Right atrium auricular region (tissue), 2 donors: ENCODE measurements at places on chromosomes 4 and X. TPM values are rescaled to one million over a fixed set of nuclear protein-coding genes. Genes with fewer than 3 reads are reported as not detected.
A peak's percentile ranks its signal among the peaks of the same experiment; 100 is the strongest.

NXF2 gene
- total RNA-seq = not detected

PPP4R3C gene
- not detected for total RNA-seq

UNC5C gene
- 4.6 TPM for total RNA-seq

PRSS12 gene
- not detected for total RNA-seq

MRPS18C gene
- 23.9 TPM for total RNA-seq

MAGEA1 gene
- not detected for total RNA-seq

ZFP42 gene
- 0.26 TPM for total RNA-seq

SOD3 gene
- total RNA-seq = 94.9 TPM

UGT2B11 gene
- total RNA-seq = not detected

SSX2B gene
- total RNA-seq = not detected

ENOX2 gene
- total RNA-seq = 22.6 TPM

RNF150 gene
- 26.2 TPM for total RNA-seq

XKRX gene
- total RNA-seq = 0.28 TPM

HPSE gene
- 1.0 TPM for total RNA-seq

ARHGEF38 gene
- not detected for total RNA-seq

- peak within 1 kb of the TSS; percentile 77 for H3K27ac ChIP-seq
- no peaks in the 10 kb centered on the region for H3K27me3 ChIP-seq
- peak within 1 kb of the TSS; percentile 43 for H3K4me3 ChIP-seq
- no peaks in the 10 kb centered on the region for H3K4me1 ChIP-seq
These were observed at the start of gene PCDH18 for GRCh38 chr4:137531986-137532868. PCDH18 (minus strand) TSS chr4:137532494; CDS start chr4:137532088, 406 bp downstream.

DNA sequence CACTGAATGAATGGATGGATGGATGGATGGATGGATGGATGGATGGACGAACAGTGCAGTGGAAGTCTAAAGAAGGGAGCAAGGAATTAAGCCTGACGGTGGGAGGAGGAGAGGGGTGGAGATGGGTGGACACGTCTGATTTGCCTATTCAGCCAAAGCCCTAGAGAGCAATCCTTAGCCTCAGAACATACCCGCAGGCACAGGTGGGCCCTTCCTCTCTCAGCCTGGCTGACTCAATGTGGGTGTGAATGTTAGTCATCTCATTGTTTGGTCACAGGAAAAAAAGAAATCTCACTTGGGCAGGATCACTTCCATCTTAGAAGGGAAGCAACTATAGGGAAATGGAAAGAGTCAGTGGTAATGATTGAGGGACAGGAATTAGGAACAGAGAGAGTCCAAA is 165.9 kb downstream of the PJA1 start:
- H3K27me3 ChIP-seq = no peaks in the 10 kb centered on the region
- DNase-seq = peak; percentile 42
- H3K4me1 ChIP-seq = no peaks in the 10 kb centered on the region
- H3K36me3 ChIP-seq = no peaks in the 10 kb centered on the region

DNA sequence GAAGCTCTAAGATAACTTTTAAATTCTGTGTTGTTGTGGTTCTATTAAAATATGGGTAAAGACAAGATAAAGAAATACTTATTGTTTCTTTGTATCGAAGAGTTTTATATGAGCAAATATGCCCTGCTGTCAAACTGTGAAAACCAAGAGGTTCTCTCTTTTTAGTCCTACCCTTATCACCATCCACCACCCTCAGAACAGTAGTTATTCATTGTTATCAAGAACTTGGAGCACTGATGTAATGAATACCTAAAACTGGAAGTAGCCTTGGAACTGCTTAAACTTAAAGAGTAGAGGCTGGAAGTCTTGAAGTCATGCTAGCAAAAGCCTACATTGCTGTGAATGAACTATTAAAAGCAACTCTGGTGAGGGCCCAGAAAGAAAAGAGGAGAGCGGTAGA is 9.2 kb downstream of the PIR start:
- H3K27ac ChIP-seq = no peak overlapping the region
- peaks cover under 1% of the 10 kb centered on the region for H3K36me3 ChIP-seq
- DNase-seq = no peak
- H3K27me3 ChIP-seq = no peaks in the 10 kb centered on the region
- no peaks in the 10 kb centered on the region for H3K4me1 ChIP-seq
- no peak overlapping the region for H3K4me3 ChIP-seq

DNA sequence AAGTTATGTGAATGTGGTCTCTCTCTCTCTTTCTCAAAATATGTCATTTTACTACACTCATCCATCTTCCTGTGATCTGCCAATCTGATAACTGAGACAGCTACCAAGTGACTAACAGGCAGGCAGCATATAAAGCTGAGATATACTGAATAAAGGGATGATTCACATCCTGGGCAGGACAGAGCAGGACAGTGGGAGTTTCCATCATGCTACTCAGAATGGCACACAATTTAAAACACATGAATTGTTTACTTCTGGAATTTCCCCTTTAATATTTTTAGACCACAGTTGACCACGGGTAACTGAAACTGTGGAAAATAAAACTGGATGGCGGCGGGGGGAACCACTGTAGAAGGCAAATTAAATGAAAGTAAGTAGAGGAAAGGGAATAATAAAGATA is 58.6 kb upstream of the DCTD start:
- DNase-seq = no peak
- H3K27me3 ChIP-seq = no peaks in the 10 kb centered on the region
- no peak overlapping the region for H3K27ac ChIP-seq
- no peaks in the 10 kb centered on the region for H3K36me3 ChIP-seq

DNA sequence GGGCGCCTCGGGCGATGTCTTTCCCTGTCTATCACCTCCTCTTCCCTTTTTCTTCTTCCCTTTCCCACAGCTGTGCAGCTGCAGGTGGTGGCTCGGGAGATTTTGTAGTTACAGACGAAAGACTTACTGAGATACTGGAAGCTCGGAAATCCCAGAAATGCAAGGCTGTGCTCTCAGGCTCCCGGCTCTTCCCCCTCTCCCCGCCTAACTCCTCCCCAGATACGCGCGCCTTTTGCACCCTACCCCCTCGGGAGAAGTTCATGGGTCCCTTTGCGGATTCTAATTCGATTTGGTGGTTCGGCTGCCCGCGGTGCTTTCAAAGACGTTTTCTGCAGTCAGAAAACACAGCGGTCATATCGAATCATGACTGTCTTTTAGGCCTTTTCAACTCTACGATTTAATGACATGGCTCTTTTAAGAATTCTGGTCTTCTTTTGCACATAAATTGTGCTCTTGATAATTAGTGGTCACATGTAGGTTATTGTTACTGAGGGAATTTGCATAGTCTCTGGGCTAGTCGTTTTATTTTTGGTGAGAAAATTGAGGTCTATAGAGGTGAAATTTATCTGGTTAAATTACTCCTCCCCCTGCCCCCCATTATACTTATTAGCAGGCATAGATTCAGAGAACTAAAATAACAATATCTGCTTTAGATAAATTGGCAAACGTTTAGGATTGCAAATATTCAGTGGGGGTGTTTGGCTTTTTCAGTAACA is 1.6 kb downstream of the SEPTIN11 start:
- no peak for DNase-seq
- no peaks in the 10 kb centered on the region for H3K27me3 ChIP-seq
- H3K4me1 ChIP-seq = peaks cover 39% of the 10 kb centered on the region
- no peaks in the 10 kb centered on the region for H3K36me3 ChIP-seq
- H3K27ac ChIP-seq = peak overlapping the region; percentile 88

DNA sequence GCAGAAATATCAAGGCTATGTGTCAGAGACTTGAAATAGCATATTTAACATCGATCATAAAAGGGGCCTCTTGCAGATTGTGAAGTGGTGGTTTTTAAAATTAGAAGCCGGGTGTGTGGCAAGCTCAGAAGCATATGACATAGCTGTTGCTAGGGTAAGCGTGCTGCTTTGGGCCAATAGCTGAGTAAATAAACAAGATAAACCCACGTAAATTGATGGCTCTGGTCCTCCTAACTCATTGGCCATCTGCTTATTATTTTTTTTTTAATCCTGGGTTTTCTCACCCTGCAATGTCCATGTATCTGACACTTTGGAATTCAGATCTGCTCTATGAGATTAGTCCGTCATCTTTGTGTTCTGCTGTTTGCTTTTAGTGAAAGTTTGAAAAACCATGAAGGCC is 32.6 kb upstream of the STOX2 start:
- peak overlapping the region; percentile 41 for H3K27ac ChIP-seq
- DNase-seq = no peak
- H3K4me3 ChIP-seq = no peak overlapping the region
- H3K36me3 ChIP-seq = no peaks in the 10 kb centered on the region
- no peaks in the 10 kb centered on the region for H3K27me3 ChIP-seq

DNA sequence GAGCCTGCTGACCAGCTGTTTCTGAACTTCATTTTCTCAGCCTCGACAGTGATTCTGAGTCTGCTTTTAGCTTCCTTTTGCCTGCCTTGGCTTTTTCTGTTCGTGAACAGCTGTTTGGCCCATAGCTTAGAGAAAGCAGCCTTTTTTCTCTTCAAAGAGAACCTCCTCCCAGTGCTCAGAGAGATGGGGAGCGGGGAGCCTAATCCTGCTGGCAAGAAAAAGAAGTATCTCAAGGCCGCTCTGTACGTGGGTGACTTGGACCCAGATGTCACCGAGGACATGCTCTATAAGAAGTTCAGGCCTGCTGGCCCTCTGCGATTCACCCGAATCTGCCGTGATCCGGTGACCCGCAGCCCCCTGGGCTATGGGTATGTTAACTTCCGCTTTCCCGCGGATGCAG is 756 bp downstream of the PABPC5 start:
- no peak for DNase-seq
- H3K4me1 ChIP-seq = no peaks in the 10 kb centered on the region
- no peaks in the 10 kb centered on the region for H3K36me3 ChIP-seq
- no peaks in the 10 kb centered on the region for H3K27me3 ChIP-seq

GRCh38 chr4:61041527-61041926 is 158.6 kb upstream of the ADGRL3 start:
- no peaks in the 10 kb centered on the region for H3K27me3 ChIP-seq
- no peaks in the 10 kb centered on the region for H3K36me3 ChIP-seq
- DNase-seq = no peak
- no peaks in the 10 kb centered on the region for H3K4me1 ChIP-seq
- no peak overlapping the region for H3K4me3 ChIP-seq

- peaks cover 10% of the 10 kb centered on the region for H3K4me1 ChIP-seq
- no peaks in the 10 kb centered on the region for H3K27me3 ChIP-seq
- no peak overlapping the region for H3K4me3 ChIP-seq
- H3K36me3 ChIP-seq = no peaks in the 10 kb centered on the region
- no peak for DNase-seq
These were observed 50.7 kb downstream of the CHST7 start for GRCh38 chrX:46624090-46624786.

DNA sequence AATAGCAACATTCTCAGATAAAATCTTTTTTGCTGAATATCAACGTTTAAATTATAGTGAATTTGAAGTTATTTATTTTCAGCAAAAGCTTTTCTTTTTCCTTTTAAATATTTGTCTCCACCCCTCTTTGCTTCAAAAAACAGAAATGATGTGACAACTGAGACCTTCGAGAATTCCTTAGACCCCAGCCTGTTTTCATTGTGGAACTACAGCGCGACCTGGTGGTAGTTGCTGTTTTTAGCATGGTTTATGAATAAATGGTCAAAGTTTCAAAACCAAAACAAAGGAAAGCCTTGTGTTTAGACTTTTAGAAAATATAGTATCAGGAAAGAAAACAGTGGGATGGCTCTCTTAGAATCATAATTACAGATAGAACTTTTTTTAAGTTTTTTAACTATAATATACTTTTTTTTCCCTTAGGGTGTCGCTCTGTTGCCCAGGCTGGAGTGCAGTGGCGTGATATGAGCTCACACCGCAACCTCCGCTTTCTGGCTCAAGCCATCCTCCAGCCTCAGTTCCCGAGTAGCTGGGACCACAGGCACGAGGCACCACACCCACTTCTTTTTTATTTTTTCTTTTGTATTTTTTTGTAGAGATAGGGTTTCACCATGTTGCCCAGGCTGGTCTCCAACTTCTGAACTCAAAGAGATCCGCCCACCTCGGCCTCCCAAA is 26.8 kb upstream of the TMEM184C start:
- no peaks in the 10 kb centered on the region for H3K27me3 ChIP-seq
- H3K36me3 ChIP-seq = no peaks in the 10 kb centered on the region
- H3K27ac ChIP-seq = no peak overlapping the region
- no peak overlapping the region for H3K4me3 ChIP-seq
- H3K4me1 ChIP-seq = peaks cover 14% of the 10 kb centered on the region

- no peak overlapping the region for H3K27ac ChIP-seq
- no peaks in the 10 kb centered on the region for H3K4me1 ChIP-seq
- no peaks in the 10 kb centered on the region for H3K27me3 ChIP-seq
These were observed 98.5 kb downstream of the DHRSX start for GRCh38 chrX:2402361-2402690.

DNA sequence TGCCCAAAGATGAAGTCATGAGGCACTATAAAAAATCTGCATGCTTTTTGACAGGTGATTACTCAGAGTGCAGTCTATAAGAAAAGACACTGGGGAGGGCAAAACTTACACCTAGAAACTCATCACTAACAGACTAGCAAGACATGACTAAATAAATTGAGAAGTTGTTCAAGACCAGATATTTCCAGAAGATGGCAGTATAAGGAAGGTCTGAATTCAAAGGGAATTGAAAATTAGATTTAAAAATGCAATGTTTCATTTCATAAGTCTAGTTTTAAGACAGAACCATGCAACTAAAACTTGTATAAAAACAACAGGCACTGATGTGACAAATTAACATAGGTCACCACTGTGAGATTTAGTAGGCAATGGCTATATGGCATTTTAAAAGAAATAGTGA is 232.5 kb upstream of the POF1B start:
- H3K27ac ChIP-seq = no peak overlapping the region
- no peaks in the 10 kb centered on the region for H3K27me3 ChIP-seq
- H3K4me3 ChIP-seq = no peak overlapping the region
- H3K36me3 ChIP-seq = no peaks in the 10 kb centered on the region

- H3K36me3 ChIP-seq = no peaks in the 10 kb centered on the region
- H3K4me3 ChIP-seq = no peak overlapping the region
- H3K27ac ChIP-seq = no peak overlapping the region
- no peaks in the 10 kb centered on the region for H3K4me1 ChIP-seq
- DNase-seq = no peak
These were observed 107.0 kb downstream of the CPZ start for GRCh38 chr4:8699479-8700145.

DNA sequence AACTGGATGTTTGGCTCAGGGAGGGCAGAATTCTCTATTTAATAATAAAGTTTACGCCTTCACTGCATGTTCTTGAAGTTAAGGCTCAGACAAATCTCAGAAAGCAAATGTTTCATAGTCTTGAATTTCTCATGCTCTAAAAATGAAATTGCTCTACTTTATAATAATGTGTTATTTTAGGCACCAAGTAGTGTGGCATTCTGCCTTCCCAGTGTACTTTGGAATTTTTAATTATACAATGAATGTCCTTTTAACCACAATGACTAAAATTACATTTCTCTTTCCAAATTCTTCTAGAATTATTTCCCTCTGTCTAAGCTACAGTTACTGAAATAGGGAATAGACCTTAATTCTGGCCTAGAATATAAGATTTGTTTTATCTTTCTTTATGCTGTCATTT is 97.9 kb upstream of the PDE5A start:
- H3K4me3 ChIP-seq = no peak overlapping the region
- no peak for DNase-seq
- H3K36me3 ChIP-seq = no peaks in the 10 kb centered on the region
- peaks cover 27% of the 10 kb centered on the region for H3K4me1 ChIP-seq
- H3K27ac ChIP-seq = peak overlapping the region; percentile 64

- no peaks in the 10 kb centered on the region for H3K4me1 ChIP-seq
- H3K4me3 ChIP-seq = no peak overlapping the region
- H3K36me3 ChIP-seq = peaks cover 8% of the 10 kb centered on the region
- no peak for DNase-seq
These were observed 25.7 kb upstream of the MND1 start for GRCh38 chr4:153318696-153319320.

- DNase-seq = no peak
- no peak overlapping the region for H3K27ac ChIP-seq
- H3K27me3 ChIP-seq = no peaks in the 10 kb centered on the region
These were observed 100.0 kb downstream of the ADRA2C start for GRCh38 chr4:3865986-3866812.
